ENCODE measurements at places on chromosomes 5 and 9.

GRCh38 chr5:170303549-170303948, 6.0 kb upstream of the LCP2 start:
- DNase-seq: no peak

DNA sequence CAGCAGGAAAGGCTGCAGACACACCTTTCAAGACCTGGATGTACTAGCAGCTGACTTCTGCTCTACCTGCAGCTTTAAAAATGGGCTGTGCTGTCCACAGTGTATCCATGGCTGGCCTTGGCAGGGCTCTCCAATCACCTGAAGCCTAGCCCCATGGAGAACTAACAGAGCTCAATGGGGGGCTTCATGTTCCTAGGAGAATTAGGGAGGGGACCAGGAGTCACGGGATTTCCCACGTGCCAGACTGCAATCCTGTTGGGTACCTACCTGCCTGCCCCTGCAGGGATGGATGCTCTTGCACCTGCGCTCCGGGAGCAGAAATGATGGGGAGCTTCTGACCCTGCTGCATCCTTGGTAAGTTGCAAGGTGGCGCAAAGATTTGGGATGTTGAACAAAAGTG, 462.1 kb downstream of the ICE1 start:
- DNase-seq: no peak

- no peak for DNase-seq
Observed at GRCh38 chr9:77996696-77997095, 34.9 kb downstream of the GNAQ start.

DNA sequence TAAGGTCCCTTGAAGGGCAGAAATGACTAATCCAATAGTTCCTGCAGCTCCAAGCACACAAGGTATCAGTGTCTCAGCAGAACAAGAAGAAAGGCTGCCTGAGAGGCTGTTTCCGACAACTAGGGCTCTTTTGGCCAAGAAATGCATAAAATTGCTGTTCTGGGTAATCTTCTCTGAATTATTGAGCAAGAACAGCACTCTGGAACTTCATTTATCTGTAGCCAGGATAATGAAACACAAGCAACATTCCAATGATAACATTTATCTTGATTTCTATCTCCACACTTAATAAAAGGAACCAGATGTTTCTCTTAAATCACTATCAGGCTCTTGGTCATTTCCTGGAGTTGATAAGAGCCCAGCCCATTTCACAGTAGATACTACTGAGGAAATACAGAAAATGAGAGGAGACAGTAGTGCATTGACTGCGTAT, 17.0 kb upstream of the AUH start:
- DNase-seq: no peak

- no peak for DNase-seq
Observed at GRCh38 chr5:82662340-82662739, 384.2 kb upstream of the RPS23 start.

DNA sequence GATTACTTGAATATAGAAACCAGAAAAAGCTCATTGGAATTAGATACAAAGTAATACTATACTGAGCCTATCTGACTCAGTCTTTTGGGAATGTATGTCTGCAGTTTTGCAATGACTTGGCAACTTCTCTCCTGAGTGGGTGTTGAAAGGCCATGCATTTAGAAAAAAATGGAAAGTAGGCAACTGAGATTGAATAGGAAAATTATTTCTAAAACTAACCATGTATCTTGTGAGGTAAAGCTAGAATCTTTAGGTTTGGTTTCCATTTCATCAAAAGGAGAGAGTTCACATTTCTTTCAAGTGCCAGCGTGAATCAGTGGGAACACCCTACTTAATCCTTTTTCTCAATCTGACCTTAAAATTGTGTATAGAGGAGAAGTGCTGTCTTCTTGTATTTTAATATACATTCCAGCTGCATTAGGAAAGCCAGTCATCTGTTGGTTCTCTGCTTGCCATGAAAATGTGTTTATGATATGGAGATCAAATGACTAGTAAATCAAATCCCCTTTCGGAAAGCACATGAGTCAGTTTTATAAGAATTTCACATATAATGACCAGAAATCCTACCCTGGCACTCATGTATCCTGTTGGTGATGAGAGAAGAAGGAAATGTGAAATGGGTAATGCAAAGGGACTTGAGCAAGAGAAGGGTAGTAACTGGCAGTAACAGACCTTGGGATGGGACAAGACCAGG, 30.4 kb downstream of the NFX1 start:
- DNase-seq: no peak

DNA sequence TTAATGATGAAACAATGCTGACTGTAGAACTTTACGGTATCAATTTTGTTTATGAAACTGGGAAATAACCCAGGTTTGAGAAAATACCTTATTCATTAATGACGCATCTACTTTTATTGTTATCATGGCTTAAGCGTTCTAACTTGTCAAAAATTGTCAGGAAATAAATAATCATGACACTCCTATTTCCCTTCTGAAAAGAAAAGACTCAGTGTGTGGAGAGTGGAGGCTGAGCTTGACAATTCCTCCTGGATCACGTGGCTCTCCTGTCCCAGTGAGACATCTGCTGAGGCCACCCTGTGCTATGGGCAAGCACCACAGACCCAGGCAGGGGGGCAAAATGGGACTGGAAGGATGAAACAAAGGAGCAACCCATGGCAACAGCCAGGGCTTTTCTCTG, 466.4 kb downstream of the ZNF608 start:
- no peak for DNase-seq

DNA sequence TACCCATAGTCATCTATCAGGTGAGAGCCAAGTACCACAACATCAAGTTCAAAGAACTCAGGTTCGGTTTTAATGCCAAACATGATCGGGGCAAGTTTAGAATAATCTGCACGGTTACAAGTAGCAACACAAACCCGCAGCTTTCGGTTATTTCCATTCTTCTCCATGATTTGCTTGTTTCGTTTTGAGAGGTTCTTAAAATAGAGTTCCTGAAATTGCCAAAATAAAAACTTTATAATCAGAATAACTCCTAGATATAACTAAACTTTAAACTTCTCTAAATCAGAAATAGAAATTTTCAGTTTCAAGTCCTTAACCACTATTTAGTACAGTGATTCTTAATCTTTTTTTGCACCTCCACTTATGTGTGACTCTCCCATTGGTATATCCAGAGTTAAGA, 9.1 kb downstream of the GNE start:
- DNase-seq: peak; percentile 62

- no peak for DNase-seq
Observed at GRCh38 chr5:5154733-5155132, 14.6 kb downstream of the ADAMTS16 start.

DNA sequence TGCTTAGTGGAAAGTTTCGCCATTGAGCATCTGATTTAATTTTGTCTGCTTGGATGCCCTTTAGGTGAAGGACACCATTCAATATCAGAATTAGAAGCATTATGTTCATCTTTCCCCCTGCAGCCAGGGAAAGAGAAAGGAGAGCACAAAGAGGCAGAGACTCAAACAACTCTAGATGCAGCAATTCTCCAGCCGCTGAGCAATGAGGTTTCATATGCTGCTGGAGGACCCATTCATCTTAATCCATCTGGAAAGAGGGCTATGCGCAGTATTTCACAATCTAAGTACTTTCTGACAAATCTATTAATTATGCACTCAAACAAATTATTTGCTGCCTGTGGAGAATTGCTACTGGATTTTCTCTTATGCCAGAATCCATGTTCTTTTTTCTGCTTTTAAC, 527.0 kb upstream of the TUSC1 start:
- DNase-seq: no peak

- no peak for DNase-seq
Observed at GRCh38 chr5:124751031-124751430, 4.6 kb upstream of the ZNF608 start.

DNA sequence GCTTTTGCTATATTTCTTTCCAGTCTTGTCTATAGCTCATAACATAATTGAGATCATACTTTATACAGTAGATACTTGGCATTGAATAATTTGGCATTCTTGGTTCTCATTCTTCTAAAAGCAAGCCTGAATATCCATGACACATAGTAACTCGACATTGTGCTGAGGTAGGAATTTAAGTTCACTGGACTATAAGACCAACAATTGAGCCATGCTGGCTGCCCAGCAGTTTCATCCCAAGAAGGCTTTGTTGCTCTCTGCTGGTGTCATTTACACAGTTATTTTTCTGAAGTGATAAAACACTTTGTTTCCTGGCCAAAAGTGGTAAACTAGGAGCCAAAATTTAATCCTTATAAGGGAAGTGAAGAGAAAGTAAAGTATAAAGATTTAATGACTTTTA, 192.0 kb downstream of the ADAMTSL1 start:
- no peak for DNase-seq

Data from MV-4-11 (cell line).